Dermis blood vessel endothelial cell (primary cell): ENCODE measurements at places on chromosomes 12 and 14.

DNA sequence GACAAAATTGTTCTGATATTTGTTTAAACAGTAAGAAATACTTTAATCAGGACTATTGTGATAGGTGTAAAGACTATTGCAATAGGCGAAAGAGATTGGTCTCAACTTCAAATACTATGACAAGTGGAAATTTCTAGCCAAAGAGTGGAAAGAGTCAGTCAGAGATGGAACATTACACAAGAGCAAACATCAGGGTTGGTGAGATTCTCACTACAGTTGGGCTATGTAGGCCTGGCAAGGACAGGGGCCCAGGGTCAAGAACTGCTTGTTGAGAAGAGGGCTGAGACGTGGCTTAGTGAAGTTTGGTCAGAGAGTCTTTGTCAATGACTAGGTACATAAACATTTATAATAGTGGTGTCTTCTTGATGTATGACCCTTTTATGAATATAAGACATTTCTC, 19.4 kb downstream of the CAND1 start:
- no peak for DNase-seq

DNA sequence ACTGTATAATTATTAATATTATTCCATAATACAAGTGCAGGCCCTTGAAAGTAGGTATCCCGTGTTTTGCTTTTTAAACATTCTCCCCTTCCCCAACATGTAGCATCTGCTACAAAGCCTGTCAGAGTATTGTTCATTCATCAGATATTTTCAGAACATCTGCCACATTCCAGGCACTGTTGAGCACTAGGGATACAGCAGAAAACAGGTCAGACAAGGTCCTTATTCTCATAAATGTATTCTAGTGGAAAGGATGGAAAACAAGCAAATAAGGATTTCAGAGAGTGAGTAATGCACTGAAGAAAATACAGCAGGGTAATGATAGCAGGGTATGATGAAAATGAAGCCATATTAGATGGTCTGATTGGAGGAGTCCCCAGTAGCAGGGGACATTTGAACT, 3.8 kb downstream of the ERP29 start:
- DNase-seq, result no peak

DNA sequence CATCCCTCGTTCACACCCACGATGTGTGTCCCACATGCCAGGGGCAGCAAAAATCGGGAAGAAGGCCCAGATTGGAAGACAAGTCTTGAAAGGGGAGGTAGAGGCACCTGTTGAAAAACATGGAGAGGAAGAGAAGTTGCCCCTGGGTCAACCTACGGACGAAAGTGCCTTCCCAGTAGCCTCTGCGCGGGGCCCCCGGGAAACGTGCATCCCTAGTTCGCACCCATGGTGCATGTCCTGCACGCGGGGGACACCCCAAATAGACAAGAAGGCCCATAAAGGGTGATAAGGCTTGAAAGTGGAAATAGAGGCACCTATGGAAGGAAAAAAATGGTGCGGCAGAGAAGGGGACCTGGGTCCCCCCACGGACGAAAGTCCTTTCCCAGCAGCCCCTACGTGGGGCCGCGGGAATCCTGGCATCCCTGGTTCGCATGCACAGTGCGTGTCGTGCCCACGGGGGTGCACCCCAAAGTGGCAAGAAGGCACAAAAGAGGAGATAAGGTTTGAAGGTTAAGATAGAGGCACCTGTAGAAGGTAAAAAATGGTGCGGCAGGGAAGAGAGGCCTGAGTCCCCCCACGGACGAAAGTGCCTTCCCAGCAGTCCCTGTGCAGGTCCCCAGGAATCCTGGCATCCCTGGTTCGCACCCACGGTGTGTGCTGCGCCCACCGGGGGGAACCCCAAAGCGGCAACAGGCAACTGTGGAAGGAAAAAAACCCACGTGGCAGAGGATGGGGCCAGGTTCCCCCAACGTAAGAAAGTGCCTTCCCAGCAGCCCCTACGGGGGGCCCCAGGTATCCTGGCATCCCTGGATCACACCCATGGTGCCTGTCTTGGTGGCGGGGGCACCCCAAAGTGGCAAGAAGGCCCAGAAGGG, 278.3 kb downstream of the ALG10 start:
- DNase-seq, result no peak

- no peak for DNase-seq
Observed at GRCh38 chr14:64799555-64799954, 80.2 kb downstream of the SPTB start.

DNA sequence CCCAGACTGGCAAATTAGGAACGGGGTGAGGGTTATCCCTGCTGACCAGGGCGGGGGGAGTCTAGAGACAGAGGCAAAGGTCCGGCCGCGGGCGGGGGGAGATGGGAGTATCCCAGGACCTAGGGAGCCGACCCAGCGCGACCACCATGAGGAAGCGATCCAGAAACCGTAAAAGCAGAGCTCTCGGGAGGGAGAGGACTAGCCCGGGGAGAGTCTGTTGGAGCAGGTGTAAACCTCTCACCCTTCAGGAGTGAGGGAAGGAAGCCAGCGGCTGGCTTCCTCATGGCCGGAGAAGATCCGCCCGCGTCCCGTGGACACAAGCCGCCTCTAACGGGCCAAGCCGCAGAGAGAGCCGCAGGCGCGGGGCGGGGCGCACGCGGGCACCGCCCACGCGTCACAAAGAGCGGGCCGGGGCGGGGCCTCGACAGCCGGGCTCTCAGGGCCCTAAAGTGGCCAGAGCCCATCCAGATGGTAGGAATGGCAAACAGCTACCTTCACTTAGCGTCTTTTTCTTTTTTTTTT, at the start of gene ACRBP:
Gene ACRBP, minus strand, starts transcription at position 350 of the 522 bp plus-strand sequence. Its CDS starts 66 bp downstream, at position 284.
- peak; percentile 70 for DNase-seq

- peak; percentile 46 for DNase-seq
Observed at GRCh38 chr12:112183141-112184021, 58.0 kb downstream of the TRAFD1 start.

DNA sequence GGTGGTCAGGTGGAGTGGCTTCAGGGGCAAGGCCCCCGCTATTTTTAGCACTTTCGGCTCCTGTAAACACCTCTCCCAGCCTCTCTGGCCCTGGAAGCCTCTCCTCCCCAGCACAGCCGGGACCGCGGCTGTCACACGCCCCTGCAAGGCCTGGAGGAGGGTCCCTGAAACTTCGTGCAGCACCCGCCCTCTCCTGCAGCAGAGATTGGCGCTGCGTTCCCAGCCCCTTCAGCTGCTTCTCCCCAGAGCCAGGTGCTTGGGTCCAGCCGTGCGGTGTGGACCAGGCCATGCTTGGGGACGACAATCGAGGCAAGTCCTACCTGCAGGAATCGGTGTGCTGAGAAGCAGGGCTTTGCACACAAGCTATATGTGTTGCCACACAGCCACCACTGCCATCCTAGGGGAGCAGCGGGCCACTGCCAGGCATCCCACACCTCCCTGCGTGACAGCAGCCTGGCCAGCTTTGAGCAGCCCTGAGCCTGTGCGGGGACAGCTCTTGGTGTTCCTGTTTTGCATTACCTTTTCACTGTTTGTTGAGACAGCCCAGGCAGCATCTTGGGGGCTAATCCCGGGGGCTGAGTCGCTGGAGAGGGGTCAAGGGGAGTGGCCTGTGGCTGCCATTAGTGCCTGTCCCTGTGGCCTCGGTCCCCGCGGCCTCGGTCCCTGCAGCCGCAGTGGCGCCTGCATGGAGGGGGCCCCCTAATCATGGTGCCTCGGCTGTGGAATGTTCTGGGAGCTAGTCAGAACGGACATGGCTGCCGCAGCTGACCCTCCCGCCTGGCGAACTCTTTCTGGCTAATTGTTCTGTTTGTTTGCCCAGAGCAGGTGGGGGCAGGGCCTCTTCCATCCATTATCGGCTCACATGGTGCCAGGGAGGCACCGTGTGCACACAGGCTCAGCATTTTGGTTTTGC, 27.6 kb upstream of the TRAF3 start:
- DNase-seq, result no peak

- no peak for DNase-seq
Observed at GRCh38 chr14:75395862-75396261, 32.0 kb upstream of the JDP2 start.

DNA sequence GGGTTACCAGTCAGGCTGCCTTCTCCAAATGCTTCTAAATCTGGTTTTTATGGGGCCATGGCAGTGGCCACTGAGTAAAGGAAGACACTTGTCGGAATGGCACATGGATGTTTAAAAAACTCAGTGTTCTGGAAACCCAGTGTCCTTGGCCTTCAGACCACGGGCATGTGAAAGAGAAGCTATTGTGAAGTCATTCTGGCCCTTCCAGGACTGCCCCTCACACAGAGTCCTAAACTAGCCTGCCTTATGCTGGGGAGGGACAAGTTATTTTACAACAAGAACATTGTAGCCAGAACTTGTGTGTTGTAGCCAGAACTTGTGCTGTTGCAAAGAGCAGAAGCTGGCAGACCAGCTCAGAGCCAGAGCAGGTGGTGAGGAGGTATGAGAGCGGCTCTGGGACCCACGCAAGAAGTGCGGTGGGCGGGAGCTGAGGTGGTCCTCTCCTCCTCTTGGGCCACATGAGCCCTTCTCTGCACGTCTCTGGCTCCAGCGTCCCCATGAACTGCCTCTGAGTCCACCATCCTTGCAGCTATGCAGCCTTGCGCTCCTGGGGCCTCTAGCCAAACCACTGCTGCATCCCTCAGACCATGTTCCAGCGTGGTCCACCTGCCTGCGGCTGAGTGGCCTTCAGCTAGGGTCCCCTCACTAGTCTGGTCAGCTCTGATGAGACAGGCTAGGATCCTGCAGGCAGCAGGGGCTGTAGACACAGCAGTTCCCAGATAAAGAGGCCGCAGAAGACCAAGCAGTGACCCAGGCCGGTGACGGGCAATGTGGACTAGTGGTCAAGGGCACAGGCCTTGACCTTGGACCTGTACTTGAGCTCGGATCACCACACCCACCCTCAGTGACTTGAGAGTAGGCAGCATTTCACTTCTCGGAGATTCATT, 32.5 kb downstream of the MMAB start:
- no peak for DNase-seq

DNA sequence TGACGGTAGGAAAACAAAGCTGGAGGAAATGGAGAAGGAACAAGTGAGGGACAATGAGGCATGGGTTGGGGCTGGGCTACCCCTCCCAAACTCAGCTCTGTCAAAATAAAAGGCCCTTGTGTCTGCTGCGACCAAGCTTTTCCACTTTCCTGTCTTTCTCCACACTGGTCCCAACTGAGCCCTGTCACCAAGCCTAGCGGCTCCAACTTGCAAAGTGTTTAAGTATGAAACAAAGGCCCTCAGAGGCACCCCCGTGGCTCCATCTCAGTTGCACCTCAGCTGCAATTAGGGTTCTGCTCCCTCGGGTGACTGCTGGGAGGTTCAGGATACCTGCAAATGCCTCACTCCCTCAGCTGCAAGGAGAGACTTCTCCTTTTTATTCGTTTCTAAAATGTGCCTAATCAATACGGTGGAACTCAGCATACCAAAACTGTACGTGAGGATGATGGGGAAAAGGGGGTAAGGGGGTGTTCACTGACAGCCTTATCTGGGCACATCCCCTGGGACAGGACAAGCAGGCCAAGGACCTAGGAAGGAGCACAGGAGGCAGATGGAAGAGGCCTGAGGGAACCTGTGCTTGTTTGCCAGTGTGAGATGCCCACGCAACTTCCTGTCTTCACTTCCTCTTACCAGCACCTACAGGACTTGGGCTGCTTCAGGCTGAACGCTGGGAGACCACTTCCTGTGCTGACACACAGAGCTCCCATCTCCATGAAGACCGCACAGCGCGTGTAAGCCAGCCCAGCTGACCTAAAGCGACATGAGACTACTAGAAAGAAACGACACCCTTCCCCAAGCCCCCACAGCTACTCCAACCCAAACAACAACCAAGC, 8.9 kb downstream of the VAMP1 start:
- peak; percentile 55 for DNase-seq

DNA sequence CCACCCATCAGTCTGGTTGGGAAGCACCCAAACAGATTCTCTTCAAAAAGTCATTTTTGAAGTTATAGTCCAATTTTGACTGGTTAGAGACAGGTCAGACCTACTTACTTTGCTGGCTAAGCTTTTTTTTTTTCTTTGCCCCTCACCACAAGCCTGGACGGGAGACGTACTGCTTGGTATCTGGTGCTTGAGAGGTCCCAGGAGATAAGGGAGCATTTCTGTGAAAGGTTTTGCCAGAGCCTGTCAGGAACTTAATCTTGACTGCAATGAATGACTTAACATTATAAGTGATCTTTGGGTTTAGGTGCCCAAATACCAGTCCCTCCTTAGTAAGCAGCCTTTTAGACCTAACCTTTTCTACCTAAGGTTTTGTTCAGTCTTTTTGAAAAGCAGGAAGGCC, 6.3 kb downstream of the MTHFD1 start:
- DNase-seq, result no peak

GRCh38 chr12:30461026-30461615, 234.5 kb downstream of the IPO8 start:
- DNase-seq, result no peak

DNA sequence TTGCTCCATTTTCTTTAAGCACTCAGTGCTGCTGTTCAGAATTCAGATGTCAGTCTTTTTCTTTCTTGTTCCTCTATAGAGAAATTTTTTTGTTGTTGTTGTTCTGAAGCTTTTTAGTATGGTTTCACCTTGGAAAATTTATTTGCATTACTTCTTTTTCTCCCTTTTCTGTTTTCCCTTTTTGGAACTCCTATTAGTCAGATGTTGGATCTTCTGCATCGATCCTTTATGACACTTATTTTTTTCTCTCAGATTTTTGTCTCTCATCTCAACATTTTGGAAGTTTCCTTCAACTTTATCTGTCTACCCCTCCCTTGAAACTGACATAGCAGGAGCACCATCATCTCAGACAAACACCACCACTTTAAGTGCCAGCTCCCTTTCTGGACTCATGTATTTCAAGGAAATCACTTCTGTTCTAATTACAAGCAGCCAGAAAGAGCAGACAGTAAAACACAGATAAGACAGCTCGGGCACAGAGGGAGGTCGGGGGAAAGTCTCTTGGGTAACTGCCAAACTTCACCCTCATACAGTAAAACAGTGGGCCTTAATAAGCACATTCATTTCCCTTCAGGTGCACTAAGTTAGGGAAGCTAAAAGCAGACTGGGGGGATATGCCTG, 222.7 kb upstream of the PLXNC1 start:
- DNase-seq, result no peak

GRCh38 chr12:214003-214741, at the start of gene SLC6A12:
TSS of gene SLC6A12 (minus strand) at chr12:214157. CDS start at chr12:209986, 4,171 bp downstream.
- DNase-seq, result no peak

GRCh38 chr14:101815994-101816393, 54.5 kb downstream of the PPP2R5C start:
- DNase-seq, result no peak

DNA sequence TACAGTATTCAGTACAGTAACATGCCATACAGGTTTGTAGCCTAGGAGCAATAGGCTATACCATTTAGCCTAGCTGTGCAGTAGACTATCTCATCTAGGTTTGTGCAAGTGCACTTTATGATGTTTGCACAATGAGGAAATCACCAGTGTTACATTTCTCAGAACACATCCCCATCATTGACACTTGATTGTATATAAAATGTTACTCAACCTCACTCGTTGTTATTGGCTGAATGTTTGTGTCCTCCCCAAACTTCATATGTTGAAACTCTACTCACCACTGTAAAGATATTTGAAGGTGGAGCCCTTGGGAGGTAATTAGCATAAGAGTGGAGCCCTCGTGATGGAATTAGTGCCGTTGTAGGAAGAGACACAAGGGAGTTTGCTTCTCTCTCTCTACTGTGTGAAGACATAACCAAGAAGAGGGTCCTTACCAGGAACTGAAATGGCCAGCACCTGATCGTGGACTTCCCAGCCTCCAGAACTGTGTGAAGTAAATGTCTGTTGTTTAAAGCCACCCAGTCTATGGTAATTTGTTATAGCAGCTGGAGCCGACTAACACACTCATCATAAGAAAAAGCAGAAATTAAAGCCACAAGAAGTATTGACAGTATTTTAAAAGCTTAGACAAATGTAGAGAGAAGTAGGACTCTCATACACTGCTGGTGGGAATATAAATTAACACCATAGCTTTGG, 3.2 kb upstream of the MED13L start:
- DNase-seq, result no peak
